Pulmonary artery endothelial cell (primary cell): ENCODE measurements at places on chromosomes 7 and 10. TPM values are rescaled to one million over a fixed set of nuclear protein-coding genes. Genes with fewer than 3 reads are reported as not detected.

- no peak for DNase-seq
Measured at GRCh38 chr10:102245932-102246251, 560 bp downstream of the GBF1 start.

GSDME gene
- total RNA-seq = 28.3 and 32.6 TPM in 2 replicates

TMEM176A gene
- not detected in 2 replicates for total RNA-seq

TLX1 gene
- 0.60 and 1.8 TPM in 2 replicates for total RNA-seq

FXYD4 gene
- total RNA-seq = not detected in 2 replicates

- no peak for DNase-seq
Measured at GRCh38 chr10:128928231-128928836, 538.7 kb upstream of the MGMT start.

AKR1D1 gene
- not detected in 2 replicates for total RNA-seq

DNA sequence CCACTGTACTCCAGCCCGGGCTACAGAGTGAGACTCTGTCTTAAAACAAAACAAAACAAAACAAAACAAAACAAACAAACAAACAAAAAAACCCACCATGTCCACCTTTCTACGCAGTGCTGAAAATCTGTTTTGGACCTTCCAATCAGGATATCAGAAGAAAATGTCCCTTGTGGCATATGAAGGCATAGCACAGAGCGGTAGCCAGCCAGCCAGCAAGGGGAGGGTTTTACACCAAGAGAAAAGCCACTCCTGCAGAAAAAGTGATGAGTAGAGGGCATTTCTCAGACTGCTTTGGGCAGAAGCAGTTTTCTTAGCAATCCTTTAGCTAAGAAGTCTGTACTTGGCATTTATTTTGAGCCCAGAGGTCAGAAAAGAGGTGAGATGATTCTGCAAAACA, 612.2 kb downstream of the TYW1 start:
- DNase-seq = no peak

DNA sequence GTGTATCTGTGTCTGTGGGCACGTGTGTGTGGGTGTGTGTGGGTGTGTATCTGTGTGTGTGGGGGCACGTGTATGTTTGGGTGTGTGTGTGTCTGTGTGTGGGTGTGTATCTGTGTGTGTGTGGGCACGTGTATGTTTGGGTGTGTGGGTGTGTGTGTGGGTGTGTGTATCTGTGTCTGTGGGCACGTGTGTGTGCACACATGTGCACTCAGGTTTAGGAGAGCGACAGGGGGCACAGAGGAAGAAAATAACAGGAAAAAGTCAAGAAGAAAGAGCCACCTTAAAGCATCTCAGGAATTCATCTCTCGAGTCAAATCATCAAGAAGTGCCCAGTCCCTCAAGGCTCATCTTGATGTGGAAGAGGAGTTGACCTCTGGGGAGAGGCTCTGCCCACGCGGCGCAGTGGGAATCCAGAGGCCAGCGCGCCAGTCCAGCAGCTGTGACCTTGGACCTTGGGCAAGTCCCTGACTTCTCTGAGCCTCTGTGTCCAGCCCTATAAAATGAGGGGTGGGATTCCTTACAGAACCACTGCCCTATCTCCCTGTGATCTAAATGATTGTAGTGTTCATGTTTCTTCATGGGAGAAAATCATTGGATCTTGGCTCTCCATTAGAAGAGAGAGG, 147.8 kb downstream of the RGS10 start:
- DNase-seq = no peak

DNA sequence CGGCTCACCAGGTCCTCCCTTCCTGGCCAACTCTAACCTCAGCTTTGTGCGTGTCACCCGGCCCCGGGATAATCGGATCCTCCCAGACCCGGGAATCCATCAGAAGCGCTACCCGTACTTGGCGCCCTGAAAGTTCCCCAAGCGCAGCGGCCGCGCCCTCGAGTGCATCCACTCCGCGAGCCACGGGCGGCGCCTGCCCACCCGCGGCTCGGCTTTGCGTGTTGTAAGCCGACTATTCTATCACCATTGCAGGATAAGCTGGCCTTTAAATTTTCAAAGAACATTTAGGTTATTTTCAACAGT, 35.7 kb upstream of the EBLN1 start:
- no peak for DNase-seq

DNA sequence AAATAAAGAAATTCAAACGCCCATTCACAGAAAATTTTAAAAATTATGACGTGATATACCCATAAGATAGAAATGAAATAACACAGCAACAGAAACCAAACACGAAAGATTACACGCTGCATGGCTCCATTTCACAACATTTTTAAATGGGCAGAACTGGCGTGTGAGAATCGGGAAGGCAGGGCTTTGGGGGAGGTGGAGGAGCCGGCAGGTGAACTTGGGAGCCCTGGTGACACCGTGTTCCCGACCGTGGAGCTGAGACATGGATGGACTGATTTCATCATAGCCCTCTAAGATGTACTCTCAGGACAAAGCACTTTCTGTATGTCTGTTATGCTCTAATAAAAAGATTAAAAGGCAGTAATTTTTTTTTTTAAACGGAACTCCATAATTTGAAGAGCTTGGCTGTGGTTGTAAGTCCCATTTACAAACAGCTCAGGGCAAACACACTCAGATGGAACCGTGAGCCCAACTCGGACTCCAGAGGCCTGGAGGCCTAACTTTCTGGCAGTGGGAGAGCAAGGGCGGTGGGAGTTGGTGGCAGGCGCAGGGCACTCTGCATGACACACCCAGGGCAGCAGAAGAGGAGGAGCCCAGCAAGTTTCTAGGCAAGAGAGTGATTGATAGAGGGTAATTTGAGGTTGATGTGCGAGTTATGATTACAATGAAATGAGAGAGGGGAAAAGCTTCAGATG, 203.4 kb downstream of the MAD1L1 start:
- no peak for DNase-seq

DNA sequence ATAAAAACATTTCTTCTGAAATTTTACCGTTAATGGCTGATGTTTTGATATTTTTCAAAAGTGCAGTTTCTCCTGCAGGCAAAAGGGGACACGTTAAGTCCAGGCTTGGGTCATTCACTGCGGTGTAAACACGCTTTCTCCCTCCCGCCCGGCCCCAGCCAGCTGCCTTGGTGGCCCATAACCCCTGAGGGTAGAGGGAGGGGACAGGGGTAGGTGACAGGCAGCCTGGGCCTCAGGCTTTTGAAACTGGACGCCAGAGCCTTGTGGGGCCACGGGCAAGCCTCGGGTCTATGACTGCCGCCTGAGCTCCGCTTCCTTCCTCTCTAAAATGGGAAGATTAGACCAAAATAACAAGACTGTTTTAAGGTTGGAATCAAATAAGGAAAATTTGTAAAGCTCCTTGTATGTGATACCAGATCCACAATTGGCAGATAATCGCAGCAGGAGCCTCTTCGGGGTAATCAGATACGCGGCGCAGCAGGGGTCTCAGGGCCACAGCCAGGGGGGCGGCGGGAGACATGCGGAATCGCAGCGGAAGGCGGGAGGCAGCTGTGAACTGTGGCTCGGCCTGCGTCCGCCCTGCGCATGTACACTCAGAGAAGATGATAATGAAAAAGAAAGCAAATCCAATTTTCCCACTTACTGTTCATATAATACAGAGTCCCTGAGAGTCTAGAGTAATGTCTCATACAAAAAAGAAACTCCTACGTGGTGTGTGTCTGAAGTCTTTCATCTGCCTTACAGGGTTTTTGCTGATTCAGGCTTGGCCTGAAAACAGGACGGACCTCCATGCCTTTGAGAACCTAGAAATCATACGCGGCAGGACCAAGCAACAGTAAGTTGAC, 138.3 kb downstream of the EGFR start:
- no peak for DNase-seq

- no peak for DNase-seq
Measured at GRCh38 chr10:130361351-130362105, 225.3 kb downstream of the GLRX3 start.

GRCh38 chr10:122467701-122468100, 6.3 kb downstream of the HTRA1 start:
- no peak for DNase-seq

DNA sequence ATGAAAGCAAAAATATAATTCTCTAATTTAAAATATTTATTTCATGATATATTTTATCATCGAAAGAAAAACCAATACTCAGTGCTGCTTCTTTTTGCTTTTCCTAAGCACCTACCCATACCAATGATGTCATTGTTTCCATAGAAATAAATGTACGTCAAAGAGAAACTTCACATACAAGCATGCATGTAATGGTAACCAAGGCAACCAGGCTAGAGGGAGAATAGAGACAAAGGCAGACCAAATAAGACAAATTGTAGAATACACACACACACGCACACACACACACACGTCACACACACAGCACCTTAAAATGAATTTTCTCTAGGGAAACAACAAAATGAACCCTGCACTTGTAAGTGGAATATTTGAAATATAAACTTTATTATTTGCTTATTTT, 75.5 kb downstream of the MACC1 start:
- DNase-seq = no peak

MORN4 gene
- 3.9 and 7.1 TPM in 2 replicates for total RNA-seq

DNA sequence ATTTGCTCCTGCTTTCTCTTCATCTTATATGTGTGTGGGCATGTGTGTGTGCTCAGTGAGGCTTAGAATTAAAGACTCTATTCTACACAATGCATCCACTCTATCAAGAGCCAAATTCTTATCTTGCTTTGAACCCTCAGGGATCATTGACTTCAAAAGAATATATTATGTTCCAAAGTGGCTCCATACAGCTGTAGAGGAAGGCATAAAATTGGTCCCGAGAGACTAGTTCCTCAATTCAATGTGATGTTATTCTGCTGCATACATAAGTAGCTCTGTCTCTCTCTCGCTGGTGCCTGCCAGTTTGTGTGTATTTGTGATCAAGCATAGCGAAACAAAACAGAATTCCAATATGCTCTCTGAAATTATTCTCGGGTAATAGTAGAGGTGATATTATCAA, 997.9 kb upstream of the POT1 start:
- no peak for DNase-seq

DNA sequence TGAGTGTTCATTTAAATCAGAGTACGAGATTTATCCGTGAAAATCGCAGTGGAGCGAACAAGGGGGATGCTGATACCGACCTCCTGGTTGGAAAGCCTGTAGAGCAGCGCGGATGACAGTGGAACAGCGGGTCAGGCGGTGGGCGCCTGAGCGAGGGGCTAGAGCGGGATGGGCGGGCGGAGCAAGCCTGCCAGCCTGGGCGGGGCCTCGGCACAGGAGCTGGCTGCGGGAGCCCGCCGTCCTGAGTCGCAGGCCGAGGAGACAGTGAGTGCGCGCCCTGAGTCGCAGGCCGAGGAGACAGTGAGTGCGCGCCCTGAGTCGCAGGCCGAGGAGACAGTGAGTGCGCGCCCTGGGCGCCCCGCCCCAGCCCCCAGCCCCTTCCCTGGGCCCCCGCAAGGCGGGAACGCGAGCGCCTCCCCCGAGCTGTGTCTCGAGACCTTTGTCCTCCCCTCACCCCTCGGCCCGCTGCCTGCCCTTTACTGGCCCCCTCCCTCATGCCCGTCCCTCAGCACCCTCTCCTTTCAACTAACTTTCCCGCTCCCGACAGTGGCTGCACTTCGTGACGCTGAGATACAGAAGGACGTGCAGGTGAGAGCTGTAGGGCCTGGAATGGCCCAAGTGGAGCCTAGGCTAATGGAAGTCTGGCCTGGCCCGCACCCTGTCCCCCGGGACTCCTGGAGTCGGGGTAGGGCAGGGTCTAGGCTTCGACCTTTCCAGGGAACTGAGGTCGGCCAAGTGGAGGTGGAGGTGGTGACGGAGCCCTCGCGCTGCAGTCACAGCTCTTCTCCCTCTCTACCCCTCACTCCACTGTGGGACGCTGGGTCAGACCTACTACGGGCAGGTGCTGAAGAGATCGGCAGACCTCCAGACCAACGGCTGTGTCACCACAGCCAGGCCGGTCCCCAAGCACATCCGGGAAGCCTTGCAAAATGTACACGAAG, at the start of gene AS3MT:
TSS of gene AS3MT (plus strand) at position 213 of the 941 bp plus-strand sequence. CDS start at position 336, 123 bp downstream.
- no peak for DNase-seq

- no peak for DNase-seq
Measured at GRCh38 chr7:125547505-125547904, 617.9 kb upstream of the POT1 start.

PAX4 gene
- total RNA-seq = not detected in 2 replicates

ACTL6B gene
- total RNA-seq = not detected in 2 replicates

- DNase-seq = no peak
Measured at GRCh38 chr10:117500456-117500855, 42.1 kb upstream of the EMX2 start.

GRCh38 chr7:111666260-111666659, 104.0 kb upstream of the IMMP2L start:
- no peak for DNase-seq

MYH16 gene
- 0.21 and 0.53 TPM in 2 replicates for total RNA-seq

TMEM213 gene
- not detected in 2 replicates for total RNA-seq

DNA sequence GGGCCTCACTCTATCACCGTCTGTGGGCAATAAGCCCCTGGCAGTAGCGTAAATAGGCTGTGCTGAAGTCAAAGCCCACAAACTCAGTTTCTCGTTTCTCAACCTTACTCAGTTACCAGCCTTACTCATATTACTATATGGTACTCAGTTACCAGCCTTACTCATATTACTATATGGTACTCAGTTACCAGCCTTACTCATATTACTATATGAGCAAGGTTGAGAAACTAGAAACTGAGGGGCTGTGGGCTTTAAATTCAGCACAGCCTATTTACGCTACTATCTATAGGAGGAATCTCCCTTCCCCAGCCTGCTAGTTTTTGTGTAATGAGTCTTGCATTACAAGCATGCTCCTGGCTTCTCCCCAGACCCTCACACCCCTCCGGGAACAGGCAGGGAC, 35.4 kb downstream of the CCDC3 start:
- DNase-seq = no peak

DNA sequence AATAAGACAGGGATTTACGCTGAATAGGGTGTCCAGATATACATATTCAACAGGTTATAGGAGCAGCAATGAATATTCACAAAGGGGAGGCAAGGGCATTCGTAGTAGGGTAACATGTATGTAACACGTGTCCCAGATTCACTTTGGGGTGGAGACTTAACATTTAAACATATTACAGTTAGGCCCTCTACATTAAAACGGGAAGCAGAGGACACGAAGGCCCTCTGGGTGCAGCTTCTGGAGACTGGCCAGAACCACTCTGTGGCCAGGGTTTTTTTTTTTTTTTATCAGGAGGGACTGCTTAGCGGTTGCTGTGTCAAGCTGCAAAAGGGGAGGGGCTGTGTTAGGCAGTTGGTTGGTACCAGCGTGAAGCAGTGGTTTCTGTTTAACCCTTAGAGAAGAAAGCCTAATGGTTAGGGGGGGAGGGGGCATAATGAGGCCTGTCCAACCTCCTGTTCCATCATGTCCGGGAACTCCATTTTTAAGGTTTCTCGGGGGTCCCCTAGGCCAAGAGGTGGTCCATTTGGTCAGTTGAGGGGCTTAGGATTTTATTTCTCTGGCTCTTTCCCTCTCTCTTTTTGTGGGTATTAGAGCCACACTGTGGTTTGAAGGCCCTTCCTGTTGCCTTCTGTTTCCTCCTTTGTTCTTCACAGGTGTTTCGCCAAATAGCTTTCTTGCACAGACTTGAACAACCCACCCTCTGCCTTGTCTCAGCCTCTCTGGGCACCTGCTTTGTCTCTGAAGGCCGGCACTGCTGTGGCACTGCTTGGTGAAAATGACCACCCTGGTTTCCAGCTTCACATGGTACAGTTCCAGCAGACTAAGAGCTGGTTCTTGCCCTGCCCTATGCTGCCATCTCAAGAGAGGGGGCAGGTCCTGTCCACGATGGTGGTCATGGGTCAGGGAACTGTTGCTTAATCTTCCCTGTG, 26.4 kb downstream of the PRF1 start:
- DNase-seq = no peak

- DNase-seq = no peak
Measured at GRCh38 chr7:128299109-128299607, 44.5 kb downstream of the RBM28 start.

- no peak for DNase-seq
Measured at GRCh38 chr10:88091490-88092061, 228.2 kb downstream of the PTEN start.
